ENCODE measurements at places on chromosomes 13 and 19.

GRCh38 chr19:33521480-33522370 is at the start of gene PEPD:
Gene PEPD, minus strand, starts transcription at chr19:33521791. Its CDS starts 31 bp downstream, at chr19:33521760.
- DNase-seq: peak; percentile 75

- DNase-seq: no peak
Observed at GRCh38 chr19:7199613-7200533, 94.3 kb downstream of the INSR start.

- DNase-seq: no peak
Observed at GRCh38 chr19:50796128-50796633, 6.0 kb downstream of the ACP4 start.

GRCh38 chr19:14542711-14543328 is 13.4 kb downstream of the TECR start:
- DNase-seq: no peak

GRCh38 chr19:15365264-15365663 is 14.3 kb downstream of the AKAP8 start:
- DNase-seq: no peak

DNA sequence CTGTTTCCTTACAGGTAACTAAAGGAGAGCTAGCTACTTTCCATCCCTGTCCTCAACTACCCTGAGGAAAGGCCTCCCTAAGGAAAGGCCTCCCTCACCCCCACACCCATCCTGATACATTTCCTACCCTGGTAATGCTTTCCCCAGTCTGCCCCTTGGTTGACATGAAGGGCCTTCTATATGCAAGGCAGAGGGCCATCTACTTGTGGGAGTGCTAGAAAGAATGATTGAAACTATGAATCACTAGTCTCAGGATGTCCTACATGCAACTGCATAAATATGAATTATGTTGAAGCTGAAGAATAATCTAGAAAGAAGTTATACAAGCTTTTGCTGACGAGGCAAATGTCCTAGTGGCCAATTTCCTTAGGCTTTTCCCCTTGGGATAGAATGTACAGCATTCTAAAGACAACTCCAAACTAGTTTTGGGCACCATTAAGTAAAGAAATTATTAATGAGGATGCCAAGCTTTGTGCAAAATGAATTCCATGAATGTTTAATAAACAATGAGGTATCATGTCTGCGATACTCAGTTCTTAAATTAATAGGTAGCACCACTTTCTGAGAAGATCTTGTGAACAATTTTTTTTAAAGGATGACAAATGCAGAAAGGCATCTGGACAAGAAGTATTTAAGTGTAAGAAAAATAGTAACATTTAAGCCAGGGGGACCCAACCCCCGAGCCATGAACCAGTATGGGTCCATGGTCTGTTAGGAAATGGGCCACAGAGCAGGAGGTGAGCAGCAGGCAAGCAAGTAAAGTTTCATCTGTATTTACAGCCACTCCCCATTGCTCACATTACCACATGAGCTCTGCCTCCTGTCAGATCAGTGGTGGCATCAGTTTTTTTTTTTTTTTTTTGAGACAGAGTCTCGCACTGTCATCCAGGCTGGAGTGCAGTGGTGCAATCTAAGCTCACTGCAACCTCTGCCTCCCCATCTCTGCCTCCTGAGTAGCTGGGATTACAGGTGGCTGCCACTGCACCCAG is 223.0 kb downstream of the LHFPL6 start:
- DNase-seq: no peak

DNA sequence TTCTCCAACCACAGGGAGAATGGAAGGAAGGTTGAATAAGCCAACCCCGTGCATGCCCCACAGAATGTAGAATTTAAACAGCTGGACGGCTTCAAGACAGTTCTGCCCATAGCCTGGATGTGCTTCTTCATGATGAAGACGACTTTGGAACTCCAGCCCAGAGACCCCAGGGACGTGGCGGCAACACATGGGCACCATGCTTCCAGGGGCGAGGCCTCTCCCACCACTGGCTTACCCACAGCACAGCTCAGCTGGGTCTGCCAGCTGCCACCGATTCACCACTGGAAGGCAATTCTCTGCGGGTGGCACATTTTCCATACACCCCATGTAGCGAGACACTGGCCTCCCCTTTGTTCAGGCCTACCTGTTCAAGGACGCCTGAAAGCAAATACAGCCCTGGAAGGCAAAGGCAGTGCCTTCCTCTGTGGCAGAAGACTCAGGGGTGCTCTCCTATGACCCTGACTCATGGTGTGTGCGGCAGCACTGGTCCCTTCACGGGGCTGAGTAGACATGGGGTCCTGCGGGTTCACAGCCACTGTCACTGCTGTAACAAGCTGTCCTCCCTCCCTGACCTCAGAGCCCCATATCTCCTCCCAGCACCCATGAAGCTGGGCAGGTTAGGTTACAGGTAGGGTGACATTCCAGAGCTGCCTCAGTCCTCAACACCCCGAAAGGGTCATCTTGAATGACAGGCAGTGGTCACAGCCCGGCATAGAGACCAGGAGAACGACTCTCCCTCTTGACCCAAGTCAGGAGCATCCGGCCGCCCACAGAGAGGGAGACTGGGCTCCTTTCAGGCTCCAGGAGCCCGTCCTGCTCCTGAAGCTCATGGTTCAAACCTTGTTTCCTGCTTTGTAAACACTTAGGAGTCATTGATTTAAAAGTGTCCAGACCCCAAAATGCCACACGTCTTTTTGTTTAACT is 72.7 kb downstream of the SPACA7 start:
- no peak for DNase-seq

GRCh38 chr19:12052091-12052496 is 667 bp downstream of the ZNF878 start:
- DNase-seq: no peak

DNA sequence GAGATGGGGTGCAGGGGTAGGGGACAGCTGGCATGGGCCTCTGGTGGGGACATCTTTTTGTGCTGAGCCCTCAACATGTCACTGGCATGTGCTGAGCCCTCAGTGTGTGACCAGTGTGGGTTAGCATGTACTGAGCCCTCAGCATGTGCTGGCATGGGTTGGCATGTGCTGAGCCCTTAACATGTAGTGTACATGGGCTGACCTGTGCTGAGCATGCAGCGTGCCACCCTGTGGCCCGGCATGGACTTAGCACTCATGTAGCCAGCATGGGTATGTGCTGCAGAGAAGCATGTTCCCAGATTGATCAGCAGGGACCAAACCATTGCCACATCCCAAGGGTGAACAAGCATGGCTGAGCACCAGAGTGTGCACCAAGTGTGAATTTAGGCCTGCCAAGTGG is 11.5 kb downstream of the HIPK4 start:
- no peak for DNase-seq

DNA sequence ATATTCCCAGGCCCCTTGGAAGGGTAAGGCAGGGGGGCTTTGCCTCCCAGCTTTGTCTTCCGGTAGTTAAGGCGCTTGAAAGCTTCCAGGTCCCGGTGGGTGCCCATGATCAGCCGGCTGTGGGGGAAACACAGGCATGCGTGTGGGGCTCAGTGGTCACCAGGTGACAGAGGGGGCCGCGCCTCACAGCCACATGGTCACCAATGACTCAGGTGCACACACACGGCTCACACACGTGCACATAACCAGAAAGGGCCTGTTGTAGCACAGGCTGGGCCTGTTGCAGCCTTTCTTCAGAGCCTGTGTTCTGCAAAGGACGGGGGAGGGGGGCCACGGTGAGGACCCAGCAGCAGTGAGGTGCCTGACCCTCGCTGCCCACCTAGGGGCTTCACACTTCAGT is 5.9 kb downstream of the NANOS3 start:
- no peak for DNase-seq

DNA sequence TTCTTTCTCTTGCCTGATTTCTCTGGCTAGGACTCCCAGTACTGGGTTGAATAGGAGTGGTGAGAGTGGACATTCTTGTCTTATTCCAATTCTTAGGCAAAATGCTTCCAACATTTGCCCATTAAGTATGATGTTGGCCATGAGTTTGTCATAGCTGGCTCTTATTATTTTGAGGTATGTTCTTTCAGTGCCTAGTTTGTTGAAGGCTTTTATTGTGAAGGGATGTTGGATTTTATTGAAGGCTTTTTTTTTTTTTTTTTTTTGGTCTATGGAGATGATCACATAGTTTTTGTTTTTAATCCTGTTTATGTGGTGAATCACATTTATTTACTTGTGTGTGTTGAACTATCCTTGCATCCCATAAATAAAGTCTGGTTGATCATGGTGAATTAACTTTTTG is 19.8 kb downstream of the NHLRC3 start:
- DNase-seq: no peak
